ENCODE measurements at places on chromosomes 1 and 21. TPM values are rescaled to one million over a fixed set of nuclear protein-coding genes. Genes with fewer than 3 reads are reported as not detected.

The LENEP gene
- not detected for total RNA-seq

GRCh38 chr1:169107603-169108208, 1.2 kb downstream of the ATP1B1 start:
- no peak for DNase-seq

The LEMD1 gene
- total RNA-seq, result not detected

DNA sequence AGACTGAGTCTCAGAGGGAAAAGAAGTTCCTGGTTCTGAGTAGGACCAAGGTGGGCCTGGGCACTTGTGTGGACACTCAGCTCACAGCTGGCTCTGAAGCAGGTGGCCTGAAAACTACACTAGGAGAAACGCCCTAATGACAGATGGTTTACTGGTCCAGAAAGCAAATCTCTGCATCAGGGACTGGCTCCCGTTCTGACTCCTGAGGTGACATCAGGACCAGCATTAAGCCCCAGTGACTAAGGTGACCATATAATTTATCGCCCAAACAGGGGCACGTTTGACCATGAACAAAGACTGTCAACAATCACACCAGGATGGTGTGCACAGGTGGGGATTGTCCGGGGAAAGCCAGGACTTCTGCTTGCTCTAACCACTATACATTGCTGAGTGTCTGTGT, 12.2 kb upstream of the CD34 start:
- no peak for DNase-seq

DNA sequence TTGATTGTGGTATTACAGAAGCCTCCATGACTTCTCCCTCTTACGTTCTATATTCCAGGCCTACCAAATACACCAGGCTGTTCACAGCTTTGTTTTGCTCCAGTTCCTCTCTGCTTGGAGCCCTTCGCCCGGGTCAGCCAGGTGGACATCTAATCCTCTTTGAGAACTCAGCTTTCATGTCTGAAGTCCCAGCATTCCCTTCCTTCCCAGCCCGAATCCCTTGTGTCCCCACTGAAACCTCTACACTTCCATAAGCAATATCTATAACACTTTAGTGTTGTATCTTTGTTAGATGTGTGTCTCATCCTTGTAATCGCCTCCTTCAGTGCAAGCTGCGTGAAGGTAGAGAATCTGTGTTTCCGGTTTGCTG, 1.9 kb downstream of the RNF11 start:
- DNase-seq, result no peak

DNA sequence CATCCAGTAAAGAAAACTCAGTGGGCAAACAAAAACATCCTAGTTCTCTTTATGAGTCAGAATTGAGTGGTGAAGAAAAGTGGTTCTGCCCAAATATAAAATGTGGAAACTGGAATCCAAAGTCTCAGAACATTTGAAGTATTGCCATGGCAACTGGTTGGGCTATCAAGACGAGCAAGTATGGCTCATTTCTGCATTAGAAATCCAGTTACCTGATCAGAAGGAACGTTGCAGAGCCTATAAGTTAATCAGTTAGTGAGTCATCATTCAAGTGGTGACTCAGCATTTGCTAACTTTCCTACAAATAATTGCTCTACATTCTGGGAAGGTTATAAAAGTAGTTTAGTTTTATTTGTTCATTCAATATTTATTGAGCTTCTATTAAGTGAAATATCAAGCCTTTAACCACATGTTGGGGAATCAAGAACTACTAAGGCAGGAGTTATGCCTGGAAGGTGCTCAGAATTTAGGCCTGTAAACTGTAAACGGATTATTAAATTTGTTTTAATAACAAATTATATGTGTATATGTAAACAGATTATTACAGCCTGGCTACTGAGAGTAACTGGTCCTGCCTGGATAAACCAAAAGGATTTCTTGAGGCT, 104.3 kb downstream of the PAPPA2 start:
- no peak for DNase-seq

DNA sequence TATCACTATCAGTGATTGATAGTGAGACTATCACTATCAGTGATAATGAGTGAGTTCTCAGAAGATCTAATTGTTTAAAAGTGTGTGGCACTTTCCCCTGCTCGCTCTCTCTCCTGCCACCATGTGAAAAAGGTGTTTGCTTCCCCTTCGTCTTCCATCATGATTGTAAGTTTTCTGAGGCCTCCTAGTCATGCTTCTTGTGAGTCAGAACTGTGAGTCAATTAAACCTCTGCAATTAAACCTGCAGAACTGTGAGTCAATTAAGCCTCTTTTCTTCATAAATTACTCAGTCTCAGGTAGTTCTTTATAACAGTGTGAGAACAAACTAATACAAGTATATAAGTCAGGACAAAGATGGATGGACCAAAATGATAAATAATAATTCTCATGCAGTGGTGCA, 7.0 kb upstream of the IL23R start:
- no peak for DNase-seq

DNA sequence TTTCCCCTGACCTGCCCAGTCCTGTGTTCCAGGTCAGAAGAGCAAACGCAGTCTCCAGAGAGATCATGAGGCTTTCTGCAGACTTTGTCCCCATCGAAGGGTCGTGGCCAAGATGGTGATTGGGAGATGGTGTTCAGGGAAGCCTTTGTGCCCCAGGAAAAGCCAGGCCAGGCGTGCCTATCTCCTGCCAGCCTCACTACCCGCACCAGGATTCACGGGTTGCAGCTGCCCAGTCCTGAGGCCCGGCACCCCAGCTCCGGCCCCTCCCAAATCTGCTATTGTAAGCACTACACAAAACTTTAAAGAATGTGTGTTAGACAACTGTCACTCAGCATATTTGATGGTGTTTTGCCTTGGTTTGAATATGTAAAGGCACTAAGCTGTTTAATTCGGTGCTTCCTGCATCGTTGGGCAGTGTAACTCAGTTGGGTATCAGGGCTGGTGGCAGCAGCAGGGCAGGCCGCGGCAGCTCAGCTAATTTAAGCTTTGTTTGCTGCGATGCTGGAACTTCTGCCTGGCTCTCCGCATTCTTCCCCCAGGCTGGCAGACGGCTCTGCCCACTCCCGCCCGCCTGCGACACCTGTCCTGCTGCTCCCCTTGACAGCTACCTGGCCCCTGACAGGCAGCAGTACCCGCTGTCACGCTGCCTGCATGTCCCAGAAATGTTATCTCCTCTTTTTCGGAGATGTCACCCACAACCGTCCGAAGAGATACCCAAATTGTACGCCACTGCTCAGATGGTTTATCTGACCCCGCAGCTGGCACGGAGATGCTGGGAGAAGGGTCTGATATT, 209.0 kb upstream of the VAMP3 start:
- DNase-seq, result peak; percentile 74

DNA sequence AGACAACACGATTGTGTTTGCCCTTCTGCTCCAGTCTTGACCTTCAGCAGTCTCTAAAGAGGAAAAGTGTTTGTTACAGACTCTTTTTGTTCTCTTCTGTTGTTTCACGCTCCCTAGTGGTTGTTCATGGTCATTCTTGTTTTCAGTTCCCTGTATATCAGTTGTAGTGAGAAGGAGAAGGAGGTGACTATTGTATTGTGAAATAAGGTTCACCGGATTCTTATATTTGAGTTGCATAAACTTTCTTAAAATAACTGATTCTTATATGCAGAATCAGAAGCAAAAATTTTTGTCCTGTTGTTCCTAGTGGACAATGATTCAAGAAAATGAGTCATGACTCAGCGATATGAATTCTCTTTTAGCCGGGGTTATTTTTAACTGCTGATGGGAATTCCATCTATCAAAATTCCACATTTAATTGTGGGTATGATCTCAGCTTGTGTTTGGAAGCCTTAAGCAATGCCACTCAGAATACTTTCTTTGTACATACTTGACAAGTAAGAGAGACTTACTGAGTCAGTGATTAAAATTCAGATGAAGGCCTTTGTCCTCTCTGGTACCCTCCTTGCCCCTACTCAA, 152.2 kb downstream of the CLEC20A start:
- peak; percentile 56 for DNase-seq

The ATP6V0B gene
- 447 TPM for total RNA-seq

DNA sequence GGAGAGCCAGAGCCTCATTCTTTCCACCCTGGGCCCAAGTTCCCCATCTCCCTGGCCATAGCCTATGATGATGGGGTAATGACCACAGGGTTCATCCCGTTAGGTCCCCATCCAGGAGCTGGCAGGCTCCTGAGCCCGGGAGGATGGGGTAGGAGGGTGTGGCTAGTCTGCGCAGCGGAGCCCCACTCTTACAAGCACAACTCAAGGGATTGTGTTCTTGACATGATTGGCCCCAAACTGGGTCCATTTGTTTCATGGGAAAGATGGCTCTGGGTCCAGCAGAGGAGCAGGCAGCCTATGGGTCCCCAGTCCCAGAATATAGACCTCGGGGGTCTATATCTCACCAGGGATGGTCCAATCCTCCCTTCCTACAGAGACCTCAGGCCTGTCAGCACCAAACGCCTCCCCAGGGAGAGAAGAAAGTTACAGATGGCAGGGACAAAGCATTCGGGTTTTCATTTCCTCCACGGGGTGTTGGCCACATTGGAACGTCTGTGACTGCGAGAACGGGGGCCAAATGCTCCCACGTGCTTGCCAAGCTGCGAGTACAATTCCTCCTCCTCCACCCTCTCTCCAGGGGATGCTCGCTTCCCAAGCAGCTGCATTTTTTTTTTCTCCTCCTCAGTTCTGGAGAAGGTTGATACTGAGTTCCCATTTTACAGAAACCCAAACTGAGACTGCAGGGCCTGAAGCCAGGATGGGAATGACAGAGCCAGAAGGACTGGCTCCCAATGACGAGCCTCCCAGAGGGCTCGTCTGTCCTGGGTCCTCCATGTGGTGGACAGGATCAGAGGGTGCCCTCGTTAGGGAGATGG, 71.0 kb downstream of the DHRS3 start:
- DNase-seq, result no peak

The PRRX1 gene
- not detected for total RNA-seq

DNA sequence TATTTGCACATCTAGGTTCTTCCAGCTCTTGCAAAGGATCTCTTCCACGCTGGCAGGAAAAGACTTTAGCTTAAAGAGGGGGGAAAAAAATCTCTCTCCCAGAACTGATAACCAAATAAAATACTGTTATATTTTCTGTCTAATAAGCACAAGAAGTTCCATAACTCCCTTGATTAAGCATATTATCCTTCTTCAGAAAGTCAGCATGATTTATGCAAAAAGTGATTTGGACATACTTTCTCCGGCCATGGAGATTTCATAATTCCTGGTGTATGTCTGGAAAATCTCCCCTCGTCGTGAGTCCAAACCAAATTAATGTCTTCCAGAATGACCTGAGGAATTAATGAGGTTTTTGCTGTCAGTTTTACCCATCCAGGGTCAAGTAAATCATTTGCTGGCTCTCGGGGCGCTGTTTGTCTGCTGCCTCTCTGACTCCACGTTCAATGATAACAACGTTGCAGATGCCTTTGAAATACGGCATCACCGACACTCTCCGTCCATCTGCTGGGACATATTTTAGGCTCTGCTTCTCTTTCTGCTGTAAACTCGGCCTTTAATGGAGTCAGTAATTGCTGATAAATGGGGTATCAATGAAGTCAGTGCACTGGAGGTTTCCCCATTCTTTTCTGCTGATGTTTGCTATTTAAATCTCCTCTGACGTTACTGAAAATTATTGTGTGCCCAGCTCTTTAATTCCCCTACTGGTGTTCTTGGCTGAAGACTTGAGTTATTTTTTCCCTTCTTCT, 112.9 kb downstream of the HLX start:
- DNase-seq, result no peak

GRCh38 chr1:41844255-41844654, 74.5 kb downstream of the HIVEP3 start:
- DNase-seq, result no peak

Measured in Karpas-422 (cell line).